HFFc6 (cell line): ENCODE measurements at places on chromosomes 4 and X.

DNA sequence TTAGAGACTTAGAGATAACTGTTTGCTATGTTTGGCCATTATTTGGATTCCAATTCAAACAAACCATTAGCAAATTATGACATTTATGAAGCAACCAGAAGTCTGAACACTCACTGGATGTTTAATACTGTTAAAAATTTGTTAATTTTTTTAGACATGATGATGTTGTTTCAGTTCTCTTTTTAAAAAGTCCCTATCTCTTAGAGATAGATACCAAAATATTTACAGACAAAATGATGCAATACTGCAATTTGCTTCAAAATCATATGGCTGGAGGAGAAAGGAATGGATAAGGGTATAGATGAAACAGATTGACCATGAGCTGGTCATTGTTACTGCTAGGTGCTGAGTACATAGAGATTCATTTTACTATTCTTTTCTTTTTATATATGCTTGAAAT, 534.6 kb downstream of the BCOR start:
- DNase-seq, result no peak

DNA sequence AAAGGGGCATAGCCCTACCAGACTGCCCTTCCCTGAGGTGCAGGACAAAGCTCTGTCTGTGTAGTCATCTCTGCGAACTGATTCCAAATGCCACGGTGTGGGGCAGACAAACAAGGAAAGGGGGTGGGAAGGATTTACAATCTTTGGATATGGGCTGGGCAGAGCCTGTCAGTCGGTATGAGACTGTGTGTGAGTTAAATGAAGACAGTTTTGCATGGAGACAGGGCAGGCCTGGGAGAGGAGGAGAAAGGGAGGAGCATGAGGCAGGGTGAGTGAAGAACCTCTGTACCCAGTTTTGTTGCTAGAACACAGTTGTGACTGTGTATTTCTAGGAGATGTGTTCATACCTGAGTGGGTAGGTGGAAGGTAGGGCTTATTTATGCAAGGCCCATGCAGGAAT, 59.4 kb upstream of the MSN start:
- DNase-seq, result no peak

GRCh38 chrX:50103176-50103575, 97.6 kb downstream of the AKAP4 start:
- DNase-seq, result no peak

DNA sequence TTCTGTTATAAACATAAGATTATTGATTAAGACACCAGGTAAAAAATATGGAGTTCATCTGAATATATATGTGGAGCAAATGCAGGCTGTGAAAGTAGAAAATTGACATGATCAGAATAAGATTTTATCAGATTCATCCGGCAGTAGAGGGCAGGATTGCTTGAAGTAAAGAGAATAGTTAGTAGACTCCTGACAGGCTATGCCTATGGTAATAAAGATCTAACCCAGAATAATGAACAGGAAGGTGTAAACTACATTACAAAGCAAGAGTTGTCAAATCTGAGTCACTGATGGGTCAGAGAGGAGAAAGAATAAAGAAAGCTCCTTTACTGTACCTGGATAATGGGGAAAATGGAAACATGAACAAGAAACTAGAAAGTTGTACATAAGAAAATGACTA, 20.8 kb upstream of the TMEM184C start:
- peak; percentile 17 for DNase-seq

DNA sequence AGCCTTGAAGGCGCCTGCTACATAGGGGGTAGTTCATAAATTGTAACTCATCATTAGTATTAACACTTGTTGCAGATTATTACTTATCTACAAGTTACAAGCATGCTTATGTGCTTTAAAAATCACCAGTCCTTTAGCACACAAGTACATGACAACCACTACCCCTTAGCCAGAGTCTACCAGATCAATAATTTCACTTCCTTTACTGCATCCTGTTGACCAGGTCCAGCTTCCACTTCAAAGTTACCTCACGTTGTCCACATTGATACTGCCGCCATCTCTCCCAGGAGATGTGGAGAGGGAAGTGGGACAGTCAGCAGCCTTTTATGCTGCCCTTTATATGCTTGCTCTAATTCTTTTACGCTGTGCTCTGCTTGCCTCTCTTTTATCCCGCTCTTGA, 231.3 kb upstream of the CXXC4 start:
- DNase-seq, result no peak

GRCh38 chrX:10901290-10901633, 209.9 kb upstream of the HCCS start:
- DNase-seq, result no peak

GRCh38 chrX:154408659-154409221, 314 bp downstream of the DNASE1L1 start:
- no peak for DNase-seq

DNA sequence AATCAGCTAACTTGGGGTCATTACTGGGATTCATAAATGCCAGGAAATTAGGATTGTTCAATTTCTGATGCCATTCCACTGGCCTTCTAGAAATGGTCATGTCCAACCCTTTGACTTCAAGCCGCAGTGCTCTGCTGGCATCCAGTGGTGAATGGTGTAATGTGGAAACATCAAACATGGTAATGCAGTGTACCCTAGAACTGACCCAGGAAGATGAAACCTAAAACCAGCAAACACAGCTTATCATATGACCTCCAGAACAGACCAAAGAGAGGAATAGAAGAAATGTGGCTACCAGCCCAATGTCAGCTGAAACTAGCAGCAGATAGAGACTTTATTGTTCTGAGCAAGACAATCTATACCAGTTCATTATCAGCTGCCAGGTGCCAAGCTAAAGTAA, 13.8 kb downstream of the CXCL13 start:
- DNase-seq, result no peak

GRCh38 chr4:54152846-54153600, 53.1 kb downstream of the GSX2 start:
- DNase-seq, result peak; percentile 55

DNA sequence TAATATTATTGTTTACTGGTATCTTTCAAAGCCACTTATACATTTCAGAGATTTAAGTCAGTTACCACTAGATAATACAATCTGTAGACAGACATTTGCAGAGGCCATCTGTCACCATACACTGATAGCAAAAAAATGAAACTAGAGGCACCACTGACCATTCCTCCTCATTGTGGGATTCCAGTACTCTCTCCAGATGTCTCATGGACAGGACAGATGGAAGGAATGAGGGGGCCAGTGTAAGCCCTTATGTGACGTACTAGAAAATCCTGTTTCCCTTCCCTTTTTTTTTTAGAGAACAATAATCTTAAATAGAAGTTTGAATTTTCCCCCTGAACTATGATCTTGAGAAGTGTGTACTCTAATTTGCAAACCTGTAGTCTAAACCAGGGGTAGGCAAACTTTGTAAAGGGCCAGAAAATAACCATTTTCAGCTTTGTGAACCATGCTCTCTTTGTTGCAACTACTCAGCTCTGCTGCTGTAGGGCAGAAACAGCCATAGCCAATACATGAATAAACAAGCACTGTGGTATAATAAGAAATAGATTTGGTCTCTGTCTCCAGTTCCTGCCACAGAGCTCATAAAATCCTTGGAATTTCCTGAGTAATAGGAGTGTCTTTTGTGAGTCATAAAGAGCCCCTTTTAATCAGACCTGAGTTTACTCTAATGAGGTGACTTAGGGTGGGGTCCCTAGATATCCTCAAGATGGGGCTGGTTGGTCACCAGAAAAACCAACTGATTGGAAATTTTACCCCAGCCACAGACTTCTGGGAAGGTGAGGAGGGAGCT, 90.4 kb downstream of the MOSPD2 start:
- DNase-seq, result peak; percentile 70

- no peak for DNase-seq
These were observed 280.8 kb upstream of the NOCT start for GRCh38 chr4:138734746-138735145.

DNA sequence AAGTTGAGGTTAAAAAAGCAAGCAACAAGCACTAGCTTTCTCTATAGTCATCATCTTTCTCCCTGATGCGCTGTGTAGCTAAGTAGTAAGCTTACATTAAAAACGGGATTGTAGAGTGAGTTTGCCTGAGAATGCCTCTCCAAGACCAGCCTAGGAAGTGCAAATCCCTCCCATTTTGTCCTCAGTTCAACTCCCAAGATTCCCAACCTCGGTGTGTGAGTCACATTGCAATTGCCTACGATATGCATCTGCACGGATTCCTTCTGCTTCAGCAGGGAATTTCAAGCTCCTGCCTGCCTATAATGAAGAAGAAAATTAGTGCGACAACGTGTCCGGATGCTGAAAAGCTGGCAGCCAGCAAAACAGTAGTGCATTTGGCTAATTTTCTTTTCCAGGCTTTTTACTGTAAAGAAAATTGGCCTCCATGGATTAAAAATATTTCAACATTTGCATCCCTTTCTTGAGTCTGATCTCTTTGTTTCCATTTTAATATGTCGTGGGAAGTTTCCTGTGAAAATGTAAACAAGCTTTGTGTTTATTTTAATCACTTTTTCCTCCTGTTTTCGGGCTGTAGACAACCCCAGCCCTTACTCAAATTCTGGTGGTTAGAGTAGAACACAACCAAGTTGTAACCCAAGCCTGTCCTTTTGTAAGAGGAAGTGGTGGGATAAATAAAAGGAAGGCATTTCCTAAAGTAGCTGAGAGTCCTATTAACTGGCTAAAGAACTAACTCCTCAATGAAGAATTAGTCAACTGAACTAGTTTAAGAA, 58.4 kb upstream of the TET2 start:
- DNase-seq, result peak; percentile 93

DNA sequence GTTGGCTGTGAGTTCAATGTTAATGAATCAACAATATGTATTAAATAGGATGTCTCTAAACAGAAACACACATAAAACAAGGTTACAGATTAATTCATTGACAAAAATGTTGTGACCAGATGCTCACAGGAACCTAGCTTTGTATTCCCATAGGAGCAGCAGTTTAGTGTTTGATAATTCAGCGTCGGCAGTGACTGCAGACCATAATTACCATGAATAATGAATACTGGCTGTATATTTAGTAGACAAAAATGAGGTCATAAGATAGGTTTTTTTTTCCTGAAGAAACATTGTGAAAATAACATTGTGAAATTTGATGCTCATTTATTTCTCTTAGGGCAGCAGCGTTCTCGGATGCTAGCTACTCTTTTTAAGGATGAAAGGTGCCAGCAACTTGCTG, 27.8 kb downstream of the COPS4 start:
- no peak for DNase-seq

DNA sequence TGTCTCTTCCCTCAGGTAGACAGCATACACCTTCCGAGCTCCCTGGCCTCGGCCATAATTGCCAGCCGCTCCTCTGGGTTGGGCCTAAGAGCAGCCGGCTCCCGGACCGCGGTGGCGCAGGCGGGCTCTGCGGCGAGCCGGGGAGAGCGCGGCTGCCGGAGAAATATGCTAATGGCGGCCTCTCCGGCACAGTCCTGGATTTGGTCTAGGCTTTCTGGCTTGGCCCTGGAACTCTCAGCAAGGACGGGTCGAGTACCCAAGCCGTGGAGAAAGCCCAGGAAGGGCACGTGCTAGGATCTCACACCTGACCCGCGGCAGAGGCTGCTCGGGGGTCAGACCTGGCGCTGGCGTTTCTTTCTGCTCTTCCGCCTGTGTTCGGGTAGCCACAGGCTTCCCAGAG, 18.6 kb upstream of the ZIC3 start:
- no peak for DNase-seq

DNA sequence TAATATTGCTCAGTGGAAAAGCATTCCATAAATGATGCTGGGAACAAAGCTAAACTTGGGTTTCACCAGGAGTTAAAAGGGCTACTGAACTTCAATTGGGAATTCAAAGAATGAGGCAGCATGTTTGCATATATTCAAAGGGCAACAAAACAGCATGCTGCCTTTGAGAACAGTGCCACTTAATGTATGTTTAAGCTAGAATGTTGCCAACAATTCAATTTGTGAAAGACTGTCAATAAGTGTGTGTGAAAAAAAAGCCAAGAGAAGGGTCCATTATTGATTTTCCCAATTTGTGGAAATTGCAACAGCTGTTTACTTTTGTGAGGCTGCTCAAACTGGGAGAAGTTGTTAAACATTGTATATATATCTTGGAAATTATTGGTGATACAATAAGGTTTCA, 701.9 kb upstream of the ACTRT1 start:
- DNase-seq, result no peak

GRCh38 chrX:103562801-103563200, 22.5 kb upstream of the TCEAL4 start:
- no peak for DNase-seq

DNA sequence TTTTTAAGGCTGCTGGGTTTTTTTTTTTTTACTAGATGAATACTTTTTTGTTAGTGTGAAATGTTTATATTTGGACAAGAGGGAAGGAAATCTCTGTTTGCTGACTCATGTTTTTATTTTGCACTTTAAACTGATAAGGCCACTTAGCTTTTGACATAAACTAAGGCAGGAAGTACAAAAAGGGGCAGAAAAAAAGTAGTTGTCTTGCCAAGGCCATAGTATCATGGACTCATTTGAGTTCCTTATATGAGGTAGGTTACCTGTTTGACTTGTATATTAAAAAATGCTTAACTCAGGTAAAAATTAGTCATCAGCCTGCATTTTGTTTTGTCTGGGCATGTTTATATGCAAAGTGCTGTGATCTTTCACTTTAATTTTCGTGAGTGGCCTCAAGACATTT, 26.0 kb downstream of the SMAD1 start:
- DNase-seq, result no peak

- DNase-seq, result no peak
These were observed 124.1 kb upstream of the IGFBP7 start for GRCh38 chr4:57234252-57234775.

- DNase-seq, result no peak
These were observed 1249.4 kb downstream of the ADGRL3 start for GRCh38 chr4:62449538-62449937.

- no peak for DNase-seq
These were observed 88.2 kb downstream of the ABCB7 start for GRCh38 chrX:75067931-75068330.

GRCh38 chr4:148812101-148812500, 369.9 kb upstream of the NR3C2 start:
- no peak for DNase-seq

DNA sequence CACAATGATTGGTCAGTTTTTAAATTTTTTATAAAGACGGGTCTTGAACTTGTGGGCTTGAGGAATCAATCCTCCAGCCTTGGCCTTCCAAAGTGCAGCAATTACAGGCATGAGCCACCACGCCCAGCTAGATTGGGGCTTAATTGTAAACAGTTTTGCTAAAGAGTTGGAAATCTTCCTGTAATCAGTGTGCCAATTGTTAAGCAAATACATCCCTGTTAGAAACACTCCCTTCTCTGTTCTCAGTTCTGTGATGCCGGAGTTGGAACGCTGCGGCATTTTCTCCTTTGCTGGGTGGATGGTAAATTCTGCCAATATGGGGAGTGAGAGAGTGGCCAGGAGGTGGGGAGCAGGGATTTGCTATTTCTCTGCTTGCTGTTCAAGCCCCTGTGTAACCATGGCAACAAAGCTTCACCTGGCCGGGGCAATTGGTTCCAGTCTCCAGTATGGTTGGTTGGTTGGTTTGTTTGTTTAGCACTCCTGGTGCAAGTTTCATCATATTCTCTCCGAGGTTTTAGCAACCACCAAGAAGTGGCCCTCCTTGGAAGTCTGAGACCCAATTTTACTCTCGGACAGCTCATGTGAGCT, 3.0 kb upstream of the SPATA4 start:
- no peak for DNase-seq

GRCh38 chrX:104347860-104348259, 93.1 kb upstream of the ESX1 start:
- no peak for DNase-seq
